ENCODE measurements at places on chromosomes 7 and 10.

GRCh38 chr10:126421756-126422256 is 33.5 kb upstream of the ADAM12 start:
- DNase-seq: no peak

DNA sequence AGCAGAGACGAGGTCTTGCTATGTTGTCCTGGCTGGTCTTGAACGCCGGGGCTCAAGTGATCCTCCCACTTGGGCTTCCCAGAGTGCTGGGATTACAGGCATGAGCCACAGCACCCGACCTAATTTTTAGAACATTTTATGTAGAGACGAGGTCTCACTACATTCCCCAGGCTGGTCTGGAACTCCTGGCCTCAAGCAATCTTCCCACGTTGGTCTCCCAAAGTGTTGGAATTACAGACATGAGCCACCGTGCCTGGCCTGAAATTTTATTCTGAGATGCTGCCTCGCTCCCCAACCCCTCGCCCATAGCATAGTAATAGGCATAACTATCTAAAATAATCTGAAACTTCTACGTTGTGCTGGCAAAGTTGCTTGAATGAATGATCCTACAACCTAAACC is 21.9 kb downstream of the SFXN4 start:
- no peak for DNase-seq

DNA sequence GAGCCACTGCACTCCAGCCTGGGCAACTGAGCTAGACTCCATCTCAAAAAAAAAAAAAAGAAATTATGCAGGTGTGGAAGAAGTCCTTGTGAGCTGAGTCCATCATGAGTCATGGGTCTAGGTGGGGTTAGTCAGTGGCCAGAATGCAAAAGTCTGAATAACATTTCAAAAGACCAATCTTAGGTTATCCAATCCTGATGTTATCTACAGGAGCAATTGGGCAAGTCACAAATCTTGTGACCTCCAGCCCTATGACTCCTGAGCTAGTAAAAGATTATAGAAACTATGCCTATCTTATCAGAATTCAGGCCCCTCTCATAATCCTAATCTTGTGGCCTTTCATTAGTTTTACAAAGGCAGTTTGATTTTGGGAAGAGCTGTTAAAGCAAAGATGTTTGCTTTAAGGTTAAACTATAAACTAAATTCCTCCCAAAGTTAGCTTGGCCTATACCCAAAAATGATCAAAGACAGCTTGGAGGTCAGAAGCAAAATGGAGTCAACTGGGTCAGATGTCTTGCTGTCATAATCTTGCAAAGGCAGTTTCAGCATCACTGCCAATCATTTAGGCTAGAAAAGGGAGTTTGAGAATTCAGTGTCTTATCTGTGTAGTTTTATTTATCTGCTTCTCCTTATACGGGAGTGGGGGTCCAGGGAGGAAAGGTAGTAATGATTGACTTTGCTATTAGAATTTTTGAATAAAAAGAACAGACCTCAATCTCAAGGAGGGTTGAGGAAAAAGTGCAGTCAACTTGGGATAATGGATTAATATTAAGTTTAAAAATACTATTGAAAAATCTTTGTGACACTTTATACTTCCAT is 71.2 kb upstream of the TRIM24 start:
- no peak for DNase-seq

DNA sequence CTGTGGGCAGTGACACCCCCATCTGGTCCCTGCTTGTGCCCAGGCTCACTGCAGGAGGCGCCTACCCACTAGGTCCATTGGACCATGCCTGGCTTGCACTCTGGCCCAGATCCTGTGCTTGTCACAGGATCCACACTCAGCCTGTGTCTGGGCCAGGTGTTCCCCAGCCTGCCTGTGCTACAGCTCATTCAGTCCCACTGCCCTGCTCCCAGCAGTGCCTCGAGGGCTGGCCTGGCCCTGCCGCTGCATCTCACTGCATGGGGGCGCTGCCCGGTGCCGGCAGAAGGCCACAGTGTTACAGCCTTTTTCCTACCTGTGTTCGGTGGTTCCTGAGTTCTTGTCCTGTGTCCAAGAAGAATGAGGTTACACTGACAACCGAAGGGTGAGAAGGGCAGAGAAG is 21.3 kb downstream of the SDHAF3 start:
- DNase-seq: no peak

DNA sequence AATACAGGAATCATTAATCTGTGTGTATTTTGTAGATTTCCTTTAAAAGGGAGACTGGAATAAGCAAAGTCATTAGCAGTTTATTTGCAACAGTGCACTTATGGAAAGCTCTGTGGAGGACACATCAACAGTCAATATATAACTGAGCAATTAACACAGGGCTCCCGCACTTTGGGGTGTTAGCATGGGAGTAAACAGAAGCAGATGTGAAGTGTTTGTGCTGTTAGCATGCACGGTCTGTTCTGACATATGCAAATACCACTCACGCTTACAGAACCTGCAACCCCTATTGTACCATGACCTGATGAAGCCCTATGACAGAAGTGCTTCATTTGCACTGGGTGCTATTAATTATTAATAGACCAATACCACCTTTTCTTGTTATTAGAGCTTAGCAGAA is 118.9 kb downstream of the PPP1R3A start:
- peak; percentile 91 for DNase-seq

GRCh38 chr10:113111260-113111659 is 161.2 kb downstream of the TCF7L2 start:
- no peak for DNase-seq

- DNase-seq: peak; percentile 83
Observed at GRCh38 chr7:150357771-150358427, 10.7 kb upstream of the REPIN1 start.

- peak; percentile 12 for DNase-seq
Observed at GRCh38 chr10:98664329-98665042, 217.8 kb upstream of the HPS1 start.

GRCh38 chr7:124152859-124153692 is 120.2 kb upstream of the TMEM229A start:
- peak; percentile 2 for DNase-seq

GRCh38 chr7:50307368-50308032 is 3.0 kb downstream of the IKZF1 start:
- DNase-seq: no peak

DNA sequence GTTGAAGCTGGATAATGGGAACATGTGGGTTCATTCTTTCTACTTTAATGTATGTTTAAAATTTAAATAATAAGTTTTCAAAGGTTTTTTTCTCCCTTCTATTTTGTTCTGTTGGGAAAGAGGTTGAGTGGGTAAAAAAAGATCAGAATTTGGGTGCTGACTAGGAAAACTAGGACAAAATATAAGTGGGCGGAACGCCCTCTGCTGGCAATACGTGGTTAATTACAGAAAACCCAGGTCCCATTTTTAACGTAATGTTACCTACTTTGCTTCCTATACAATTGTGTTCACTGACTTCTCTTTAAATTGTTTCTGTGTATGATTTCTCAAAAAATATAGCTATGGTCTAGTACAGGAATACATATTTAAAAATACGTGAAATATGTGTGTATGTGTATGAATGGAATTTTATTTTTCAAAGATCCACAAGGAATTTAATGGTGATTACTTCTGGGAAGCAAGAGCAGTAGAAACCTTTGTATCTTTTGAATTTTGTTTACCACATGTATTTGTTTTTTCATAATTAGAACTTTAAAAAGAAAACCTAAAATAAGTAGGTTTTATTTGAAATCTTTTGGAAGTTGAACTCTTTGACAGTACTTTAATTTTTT is 8.7 kb downstream of the ECD start:
- DNase-seq: peak; percentile 16

- peak; percentile 37 for DNase-seq
Observed at GRCh38 chr10:97463363-97464132, 17.6 kb downstream of the ZDHHC16 start.

GRCh38 chr10:114653926-114654325 is 4.1 kb downstream of the ABLIM1 start:
- peak; percentile 2 for DNase-seq

GRCh38 chr10:70258216-70258615 is 25.0 kb upstream of the PPA1 start:
- DNase-seq: no peak

GRCh38 chr7:90715067-90715466 is 118.9 kb downstream of the CDK14 start:
- DNase-seq: no peak

- DNase-seq: no peak
Observed at GRCh38 chr10:91541481-91541880, 91.4 kb downstream of the PPP1R3C start.

GRCh38 chr7:149256568-149256967 is 5.4 kb upstream of the ZNF783 start:
- no peak for DNase-seq

GRCh38 chr10:132452651-132453469 is 55.9 kb downstream of the PWWP2B start:
- DNase-seq: peak; percentile 6

DNA sequence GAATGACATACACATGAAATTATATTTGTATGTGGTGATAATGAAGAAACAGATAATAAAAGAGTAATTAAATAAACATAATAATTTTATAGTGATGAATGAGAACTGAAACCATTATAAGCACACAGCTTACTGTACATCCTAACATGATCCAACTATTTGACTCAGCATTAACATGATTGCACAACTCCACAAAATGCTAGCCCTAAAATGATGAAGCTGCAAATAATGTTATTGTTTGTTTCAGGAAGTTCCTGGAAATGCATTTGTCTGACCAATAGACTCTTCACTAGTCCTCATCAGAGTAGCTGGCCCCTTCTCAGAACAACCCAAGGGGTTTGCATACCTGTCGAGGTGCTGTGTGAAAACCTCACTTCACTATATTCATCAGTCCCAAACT is 115.5 kb downstream of the RTKN2 start:
- DNase-seq: no peak

DNA sequence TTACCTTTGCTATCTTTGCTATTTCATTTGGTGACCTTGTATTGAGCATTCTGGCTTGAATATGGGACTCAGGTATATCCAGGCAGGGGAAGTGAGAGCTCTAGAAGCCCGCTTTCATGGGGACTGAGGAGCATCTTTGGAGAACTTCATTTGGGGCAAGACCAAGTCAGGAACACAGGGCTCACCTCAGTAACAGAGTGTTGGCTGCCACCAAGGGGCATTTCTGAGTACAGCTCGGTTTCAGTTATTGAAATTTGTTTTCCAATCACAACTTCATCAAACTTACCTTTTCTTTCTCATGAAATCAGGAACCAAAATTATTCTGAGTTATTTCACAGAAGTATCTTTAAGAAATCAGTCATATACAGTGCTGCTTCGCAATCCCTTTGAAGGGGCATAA is 337.2 kb downstream of the C7orf25 start:
- DNase-seq: no peak

- no peak for DNase-seq
Observed at GRCh38 chr7:69833964-69834363, 235.7 kb downstream of the AUTS2 start.

- DNase-seq: no peak
Observed at GRCh38 chr7:100538348-100538653, 702 bp upstream of the AGFG2 start.

DNA sequence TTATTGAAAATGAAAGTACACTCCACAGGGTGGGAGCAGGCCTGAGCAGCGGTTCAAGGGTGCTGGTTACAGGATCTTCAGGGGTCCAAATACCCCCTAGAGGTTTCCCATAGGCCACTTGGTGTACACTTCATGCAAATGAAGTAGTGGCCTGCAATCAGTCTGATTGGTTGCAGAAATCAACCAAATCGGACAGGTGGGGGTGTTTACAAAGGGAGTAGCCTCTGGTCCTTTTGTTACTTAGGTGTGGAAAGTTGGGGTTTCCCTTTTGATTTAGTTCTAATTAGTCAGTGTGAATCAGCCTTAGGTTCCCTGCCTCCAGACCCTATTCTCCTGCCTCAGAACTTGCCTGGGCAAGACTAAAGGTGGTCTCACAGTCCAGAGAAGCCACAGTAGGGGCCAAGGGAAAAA is 49.6 kb downstream of the SYPL1 start:
- no peak for DNase-seq

- no peak for DNase-seq
Observed at GRCh38 chr7:71982851-71983250, 429.3 kb downstream of the CALN1 start.

GRCh38 chr7:139328375-139328774 is 12.8 kb upstream of the FMC1 start:
- no peak for DNase-seq

GRCh38 chr7:85094046-85094725 is 92.7 kb downstream of the SEMA3D start:
- no peak for DNase-seq

GRCh38 chr7:194252-195009 is 2.1 kb downstream of the FAM20C start:
- DNase-seq: no peak

DNA sequence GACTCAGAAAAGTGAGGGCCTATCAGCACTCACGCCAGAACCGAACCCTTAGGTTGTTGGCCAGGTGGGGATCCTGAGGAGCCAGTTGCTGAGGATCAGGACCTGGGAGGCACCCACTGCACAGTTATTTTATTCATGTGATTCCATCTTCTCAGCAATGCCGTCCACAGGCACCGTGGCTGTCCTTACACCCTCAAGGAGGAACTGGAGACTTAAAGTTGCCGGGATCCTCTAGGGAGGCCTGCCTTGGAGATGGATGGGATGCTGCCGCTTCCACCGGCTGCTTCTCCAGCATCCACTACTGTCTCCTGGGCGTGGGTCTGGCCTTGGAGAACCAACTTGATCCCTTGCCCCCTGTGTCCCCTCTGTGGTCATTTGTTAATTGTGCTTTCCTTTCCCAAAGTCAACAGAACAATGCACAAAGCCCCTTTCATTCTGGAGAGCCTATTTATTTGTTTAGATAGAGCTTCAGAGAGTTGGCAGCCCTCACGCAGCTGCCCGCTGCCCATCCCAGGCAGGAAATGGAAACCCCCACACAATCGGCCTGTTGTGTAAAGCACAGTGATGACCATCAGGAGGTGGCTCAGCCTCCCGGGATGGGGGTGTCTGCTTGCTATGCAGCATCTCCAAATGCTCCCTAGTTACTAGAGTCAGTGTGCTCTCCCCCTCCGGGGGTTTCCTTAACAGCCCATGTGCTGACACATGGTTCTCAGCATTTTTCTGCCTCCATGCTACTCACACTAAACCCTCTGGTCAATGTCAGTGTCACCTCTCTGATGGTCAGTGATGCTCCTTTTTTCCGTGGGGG is 52.9 kb upstream of the IGFBP3 start:
- no peak for DNase-seq
